HT-29 (cell line): ENCODE measurements at places on chromosomes 4 and X.

- DNase-seq, result peak; percentile 60
These were observed 1.5 kb downstream of the ARAP2 start for GRCh38 chr4:36242629-36243354.

DNA sequence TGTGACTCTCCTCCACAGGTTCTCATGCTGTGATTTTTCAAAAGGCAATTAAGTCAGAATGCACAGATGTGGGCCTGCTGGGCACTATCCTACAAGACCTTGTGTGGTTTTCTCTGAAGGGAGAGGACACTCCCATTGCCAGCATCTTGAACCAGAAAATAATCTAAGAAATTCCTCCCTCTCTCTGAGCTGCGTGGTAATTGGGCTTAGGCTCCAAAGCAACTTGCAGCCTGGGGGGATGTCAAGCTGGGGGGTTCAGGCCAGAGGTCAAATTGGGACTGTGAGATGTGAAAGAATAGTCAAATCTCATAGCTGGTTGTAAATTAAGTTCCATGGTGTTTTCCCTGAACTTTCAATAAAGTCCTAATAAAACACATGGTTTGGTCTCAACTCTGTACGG is 350.6 kb upstream of the SLC7A11 start:
- no peak for DNase-seq

GRCh38 chrX:102976286-102976685 is 39.2 kb downstream of the RAB40AL start:
- no peak for DNase-seq

DNA sequence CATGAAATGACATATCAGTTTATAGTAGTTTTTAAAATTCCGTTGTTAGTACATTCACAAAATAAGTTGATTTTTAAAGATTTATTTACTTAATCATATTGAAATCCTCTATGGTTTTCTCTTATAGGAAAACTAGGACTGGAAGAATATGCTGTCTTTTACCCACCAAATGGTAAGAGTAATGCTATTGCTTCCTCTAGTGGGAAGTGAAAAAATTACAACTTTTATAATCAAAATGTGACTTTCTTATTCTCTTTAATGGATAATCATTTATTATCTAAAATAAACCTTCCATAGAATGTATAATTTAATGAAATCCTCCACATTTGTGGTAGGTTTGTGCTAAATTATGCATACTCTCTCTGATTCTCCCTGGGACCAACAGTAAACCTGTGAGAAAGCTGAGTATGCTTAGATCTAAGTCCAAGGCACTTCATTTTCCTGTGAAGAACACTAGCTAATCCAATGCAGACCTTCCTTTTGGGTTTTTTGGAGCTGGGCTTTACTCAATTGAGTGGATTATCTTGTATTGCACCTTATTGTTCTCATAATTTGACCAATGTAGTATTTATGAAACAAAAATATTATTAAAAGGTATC is 136.2 kb downstream of the TBC1D19 start:
- peak; percentile 49 for DNase-seq

- peak; percentile 78 for DNase-seq
These were observed 39.2 kb downstream of the COPS4 start for GRCh38 chr4:83074086-83074704.

DNA sequence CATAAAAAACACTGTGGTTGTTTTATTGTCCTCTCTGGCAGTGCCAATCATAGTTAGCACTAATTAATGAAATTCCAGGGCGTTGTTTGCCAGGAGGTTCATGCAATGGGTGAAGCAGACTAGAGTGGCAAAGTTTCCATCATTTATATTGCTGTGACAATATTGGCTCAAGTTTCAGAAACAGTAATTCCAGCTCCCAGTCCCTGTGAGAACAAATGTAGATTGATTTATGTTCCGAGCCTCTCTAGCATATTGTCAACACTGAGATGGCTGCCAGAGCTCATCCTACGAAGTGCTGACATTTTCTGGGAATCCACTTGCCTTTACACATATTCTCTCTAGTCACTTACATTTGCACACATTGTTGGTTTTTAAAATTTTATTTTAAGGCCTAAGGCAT is 440.0 kb upstream of the IGFBP7 start:
- no peak for DNase-seq

DNA sequence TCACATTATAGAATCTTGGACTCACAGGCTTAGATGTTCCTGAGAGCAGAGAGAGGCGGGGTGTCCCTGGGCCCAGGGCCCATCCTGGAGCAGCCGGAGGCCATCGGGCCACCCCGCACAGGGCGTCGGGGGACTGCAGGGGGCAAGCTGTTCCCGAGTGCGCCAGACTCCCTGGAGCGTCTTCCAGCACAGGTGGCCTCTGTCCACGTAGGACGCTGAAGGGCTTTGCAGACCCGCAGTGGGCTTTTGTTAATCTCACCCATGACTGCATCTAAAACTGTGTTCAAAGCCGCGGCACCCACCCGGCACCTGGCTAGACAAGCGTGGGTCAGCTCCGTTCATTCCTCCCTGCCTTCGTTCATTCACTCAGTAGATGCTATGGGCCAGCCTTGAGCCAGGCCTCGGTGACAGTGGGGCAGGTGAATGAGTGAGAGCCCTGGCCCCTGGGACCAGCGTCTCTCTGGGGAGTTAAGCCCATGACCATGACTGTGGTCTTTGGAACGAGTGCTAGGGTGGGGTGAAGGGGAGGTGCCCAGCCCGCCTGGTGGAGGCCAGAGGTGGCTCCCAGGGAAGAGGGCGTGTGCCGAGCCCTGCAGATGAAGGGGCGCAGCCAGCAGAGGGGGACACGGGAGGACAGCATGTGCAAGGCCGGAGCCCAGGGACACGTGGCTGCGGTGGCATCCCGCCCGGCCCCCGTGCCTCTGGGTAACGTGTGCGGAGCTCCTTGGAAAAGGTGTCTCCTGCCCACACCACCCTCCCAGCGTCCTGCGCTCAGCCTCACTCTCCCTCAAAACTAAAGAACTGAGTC is 98.3 kb downstream of the HMX1 start:
- DNase-seq, result no peak

- no peak for DNase-seq
These were observed 46.0 kb downstream of the SEPSECS start for GRCh38 chr4:25113915-25114904.

- DNase-seq, result no peak
These were observed 97.0 kb upstream of the LNX1 start for GRCh38 chr4:53688186-53688790.

- no peak for DNase-seq
These were observed 507.9 kb downstream of the MID1IP1 start for GRCh38 chrX:39309018-39309635.

DNA sequence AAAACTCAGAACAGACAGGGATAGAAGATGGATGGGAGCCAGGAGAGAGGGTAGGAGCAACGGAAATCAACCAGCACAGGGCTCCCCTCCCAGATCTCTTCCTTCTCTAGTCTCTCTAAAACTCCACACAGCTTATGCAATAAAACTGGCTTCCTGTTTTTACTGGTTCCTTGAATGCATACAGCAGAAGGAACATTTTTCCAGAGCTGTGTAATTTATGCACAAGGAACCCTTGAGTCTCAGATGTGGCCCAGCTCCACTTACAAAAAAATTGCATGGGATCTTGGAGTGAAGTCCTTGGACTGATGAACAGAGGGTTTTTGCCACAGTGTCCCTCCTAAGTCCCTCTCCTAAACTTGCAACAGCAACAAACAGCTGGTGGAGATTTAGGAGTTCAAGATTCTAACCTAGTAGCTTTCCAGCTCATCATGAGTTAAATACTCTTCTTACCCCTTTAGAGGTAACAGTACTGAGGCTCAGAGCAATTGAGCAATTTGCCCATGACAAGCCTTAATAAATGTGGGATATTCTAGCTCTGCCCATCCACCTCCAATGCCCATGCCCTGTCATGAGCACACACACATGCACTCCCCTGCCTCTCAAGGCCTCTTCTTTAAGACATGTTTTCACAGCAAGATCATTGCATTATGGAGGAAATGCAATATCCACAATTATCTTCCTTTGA is 18.4 kb upstream of the CC2D2A start:
- no peak for DNase-seq

DNA sequence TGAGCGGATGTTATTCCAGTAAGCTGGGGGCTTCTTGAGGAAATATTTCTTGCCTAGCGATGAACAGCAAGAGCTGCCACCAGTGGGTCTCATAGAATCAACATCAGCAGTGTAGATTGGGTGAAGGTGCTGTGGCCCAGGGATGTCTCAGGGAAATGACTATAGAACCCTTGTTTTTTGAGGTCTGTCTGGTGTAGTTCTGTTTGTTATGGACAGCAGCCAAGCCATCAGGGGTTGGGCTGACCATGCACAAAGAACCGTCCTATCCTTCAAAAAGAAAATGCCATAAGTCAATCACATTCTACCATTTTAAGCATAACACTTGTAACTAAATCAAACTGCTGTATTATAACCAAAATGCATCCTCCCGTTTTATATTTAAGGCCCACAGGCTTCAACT is 17.3 kb upstream of the C1GALT1C1 start:
- no peak for DNase-seq

DNA sequence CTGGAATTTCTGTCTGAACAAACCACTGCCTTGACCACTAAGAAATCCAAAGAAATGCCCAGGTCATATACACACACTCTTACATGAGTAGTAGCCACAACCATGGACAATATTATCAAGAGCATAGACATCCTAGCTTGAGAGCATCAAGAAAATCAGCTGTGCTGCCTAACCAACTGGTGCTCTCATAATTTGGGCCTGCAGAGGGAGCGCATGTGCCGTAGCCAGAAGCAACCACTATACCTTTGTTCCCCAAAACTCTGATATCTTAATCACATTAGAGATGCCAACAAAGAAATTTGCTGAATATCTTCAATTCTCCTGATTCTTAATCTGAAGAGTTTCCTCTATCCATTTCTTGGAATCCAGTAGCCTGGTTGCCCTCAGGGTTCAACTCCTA is 163.6 kb downstream of the ZNF674 start:
- DNase-seq, result peak; percentile 76

- no peak for DNase-seq
These were observed 1.4 kb downstream of the PALLD start for GRCh38 chr4:168498251-168498650.

DNA sequence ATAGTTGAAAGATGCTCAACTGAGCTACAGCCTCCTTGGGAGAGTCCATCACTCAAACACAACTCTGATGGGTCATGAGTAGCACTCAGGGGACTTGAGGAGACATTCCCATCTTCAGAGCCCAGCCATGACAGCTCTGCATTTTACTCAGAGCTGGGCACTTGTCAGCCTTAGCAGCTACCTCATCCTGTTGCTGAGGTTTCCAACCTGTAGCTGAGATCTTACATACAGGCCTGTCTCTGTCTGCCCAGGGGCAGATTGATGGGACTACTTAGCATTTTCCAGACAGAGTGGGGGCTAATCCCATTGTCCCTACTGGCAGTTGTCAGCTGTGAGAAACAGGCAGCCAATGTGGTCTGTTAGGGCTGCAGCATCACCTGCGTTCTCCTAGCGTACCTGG is 3.5 kb downstream of the FHDC1 start:
- no peak for DNase-seq

DNA sequence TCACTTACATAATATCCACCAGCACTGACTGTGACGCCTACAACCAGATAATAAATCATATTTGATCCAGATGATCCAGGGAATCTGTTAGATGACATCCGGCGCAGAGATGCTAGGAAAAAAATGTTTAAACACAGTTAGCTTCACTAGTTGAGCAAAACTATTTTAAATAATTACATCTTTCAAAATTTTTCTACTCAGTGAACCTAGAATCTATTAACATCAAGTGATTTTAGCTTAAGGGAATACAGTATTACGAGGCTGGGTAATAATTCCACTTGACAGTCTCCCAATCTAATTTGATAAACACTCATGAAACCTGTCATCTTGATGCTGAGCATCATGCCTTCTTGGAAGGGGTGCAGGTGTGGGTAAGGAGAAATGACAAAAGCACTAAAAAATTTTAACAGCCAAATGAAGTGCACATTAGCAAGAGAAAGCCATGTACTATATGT is 4.7 kb downstream of the MGARP start:
- DNase-seq, result no peak

- DNase-seq, result no peak
These were observed 203.7 kb downstream of the CFAP299 start for GRCh38 chr4:80539190-80539589.

DNA sequence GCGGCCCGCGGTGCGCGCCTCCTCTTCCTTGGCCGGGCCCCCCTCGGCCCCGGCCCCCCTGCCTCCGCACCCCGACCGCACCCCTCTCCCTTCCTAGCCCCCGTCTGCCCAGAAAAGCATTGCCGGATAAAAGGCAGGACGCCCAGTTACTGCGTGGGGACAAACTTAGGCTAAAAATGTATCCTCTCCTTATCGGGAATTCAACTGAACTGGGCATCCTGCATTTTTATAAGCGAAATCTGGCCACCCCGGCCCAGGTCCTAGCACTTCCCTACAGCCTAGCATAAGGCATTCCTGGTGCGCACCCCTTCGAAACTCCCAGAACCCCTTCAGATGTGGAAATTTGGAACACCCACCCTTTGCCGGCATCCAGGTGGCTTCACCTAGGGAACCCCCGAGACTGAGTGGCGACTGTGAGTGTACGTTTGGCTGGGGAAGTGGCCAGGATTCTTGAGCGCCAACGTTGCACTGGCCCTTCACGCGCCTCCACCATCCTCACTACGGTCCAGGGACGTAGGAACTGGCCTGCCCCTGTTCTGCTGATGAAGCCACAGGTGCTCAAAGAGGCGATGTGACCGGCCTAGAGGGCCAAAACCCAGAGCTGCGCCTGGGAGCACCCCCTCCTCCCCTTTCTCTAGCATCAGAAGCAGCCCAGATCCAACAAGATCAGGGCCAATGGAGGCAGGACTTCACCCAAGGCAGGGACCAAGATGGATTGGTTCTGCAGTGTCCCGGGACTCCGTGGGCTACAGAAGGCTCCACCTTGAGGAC is 5.7 kb upstream of the RNF4 start:
- DNase-seq, result no peak

GRCh38 chr4:142226014-142226413 is 589.6 kb downstream of the IL15 start:
- DNase-seq, result no peak

GRCh38 chr4:137601934-137602333 is 69.6 kb upstream of the PCDH18 start:
- DNase-seq, result no peak

- no peak for DNase-seq
These were observed 627.8 kb downstream of the ADGRL3 start for GRCh38 chr4:61827907-61828391.

DNA sequence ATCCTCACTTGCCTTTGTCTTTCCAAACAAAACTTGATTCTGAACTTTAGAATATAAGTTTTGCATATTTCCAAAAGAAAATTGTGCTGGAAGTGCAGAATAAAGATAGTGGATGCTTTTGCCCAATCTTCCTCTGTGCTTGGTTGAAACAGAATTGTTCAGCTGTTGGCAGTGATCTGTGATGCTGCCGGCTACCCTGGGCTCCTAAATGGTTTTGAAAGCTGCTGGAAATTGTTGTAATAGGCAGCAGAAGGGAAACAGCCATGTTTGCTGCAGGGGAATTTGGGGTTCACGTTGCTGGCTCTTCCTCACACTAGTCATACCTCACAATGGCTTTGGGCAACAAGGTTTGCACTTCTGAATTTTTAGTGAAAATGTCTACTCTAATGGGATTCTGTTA is 398.0 kb downstream of the RAPGEF2 start:
- DNase-seq, result no peak

DNA sequence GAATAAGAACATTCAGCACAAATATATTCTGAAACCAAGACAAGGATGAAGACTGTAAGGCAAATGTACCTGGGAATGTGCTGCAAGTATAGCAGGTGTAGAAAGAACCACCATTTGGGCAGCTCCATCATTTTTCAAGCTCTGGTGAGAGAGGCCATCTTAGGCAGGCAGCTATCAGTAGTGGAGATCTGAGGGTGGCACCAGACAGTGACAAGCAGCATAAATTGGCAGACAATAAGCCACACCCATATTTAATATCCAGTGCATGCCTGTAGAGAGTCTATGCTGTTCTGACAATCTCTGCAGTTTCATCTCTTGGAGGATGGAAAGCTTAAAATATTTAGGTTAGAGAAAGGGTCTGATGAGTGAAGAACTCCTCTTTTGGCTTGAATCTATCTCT is 22.5 kb downstream of the CCNG2 start:
- no peak for DNase-seq
